ENCODE measurements at places on chromosomes 12 and 14. TPM values are rescaled to one million over a fixed set of nuclear protein-coding genes. Genes with fewer than 3 reads are reported as not detected.

The KCNK10 gene
- not detected for total RNA-seq

The CMKLR1 gene
- total RNA-seq = 5.4 TPM

The FAM90A1 gene
- total RNA-seq = 0.13 TPM

The CLEC4D gene
- not detected for total RNA-seq

The IAPP gene
- total RNA-seq = 0.10 TPM

The NRXN3 gene
- 2.9 TPM for total RNA-seq

The WNT1 gene
- total RNA-seq = not detected

The ERBB3 gene
- total RNA-seq = 0.10 TPM
